ENCODE measurements at places on chromosomes 2 and 18.

- DNase-seq = no peak
These were observed 335.0 kb upstream of the NT5C1B start for GRCh38 chr2:18924386-18924785.

DNA sequence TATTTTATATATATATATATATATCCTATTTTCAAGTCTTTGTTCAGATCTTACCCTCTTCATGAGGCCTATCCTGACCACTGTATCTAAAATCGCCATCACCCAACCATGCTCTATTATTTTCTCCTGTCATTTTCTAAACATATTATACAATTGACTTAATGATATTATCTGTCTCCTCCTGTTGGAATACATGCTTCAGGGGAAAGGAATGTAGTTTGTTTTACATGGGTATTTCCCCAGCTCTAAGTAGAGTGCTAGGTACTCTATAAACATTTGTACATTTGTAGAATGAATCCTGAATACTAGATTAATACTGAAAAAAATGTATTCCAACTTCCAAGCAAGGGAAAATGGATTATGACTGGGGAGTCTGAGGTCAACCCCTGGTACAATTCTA, 26.2 kb downstream of the TTC21B start:
- DNase-seq = no peak

GRCh38 chr2:30234180-30234971, 3.0 kb downstream of the LBH start:
- DNase-seq = no peak

- no peak for DNase-seq
These were observed 40.0 kb upstream of the AGPS start for GRCh38 chr2:177352441-177353186.

- peak; percentile 78 for DNase-seq
These were observed 94.6 kb downstream of the PLEKHM3 start for GRCh38 chr2:207930747-207931146.

- DNase-seq = no peak
These were observed 5.2 kb upstream of the VPS54 start for GRCh38 chr2:64024259-64024949.

- no peak for DNase-seq
These were observed 4.0 kb upstream of the WNT10A start for GRCh38 chr2:218876562-218877219.

- no peak for DNase-seq
These were observed 3.5 kb downstream of the CTDP1 start for GRCh38 chr18:79682894-79683625.

DNA sequence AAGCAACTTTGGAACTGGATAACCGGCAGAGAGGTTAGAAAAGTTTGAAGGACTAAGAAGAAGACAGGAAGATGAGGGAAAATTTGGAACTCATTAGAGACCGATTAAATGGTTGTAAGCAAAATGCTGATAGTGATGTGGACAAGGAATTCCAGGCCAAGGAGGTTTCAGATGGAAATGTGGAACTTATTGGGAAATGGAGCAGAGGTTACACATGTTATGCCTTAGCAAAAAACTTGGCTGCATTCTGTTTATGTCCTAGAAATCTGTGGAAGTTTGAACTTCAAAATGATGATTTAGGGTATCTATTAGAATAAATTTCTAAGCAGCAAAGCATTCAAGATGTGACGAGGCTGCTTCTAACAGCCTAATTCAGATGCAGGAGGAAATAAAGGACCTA, 675.1 kb upstream of the SYT4 start:
- no peak for DNase-seq

GRCh38 chr2:111946294-111947114, 48.1 kb downstream of the MERTK start:
- DNase-seq = peak; percentile 42

- DNase-seq = no peak
These were observed 304.0 kb upstream of the TMEFF2 start for GRCh38 chr2:192498747-192499146.

DNA sequence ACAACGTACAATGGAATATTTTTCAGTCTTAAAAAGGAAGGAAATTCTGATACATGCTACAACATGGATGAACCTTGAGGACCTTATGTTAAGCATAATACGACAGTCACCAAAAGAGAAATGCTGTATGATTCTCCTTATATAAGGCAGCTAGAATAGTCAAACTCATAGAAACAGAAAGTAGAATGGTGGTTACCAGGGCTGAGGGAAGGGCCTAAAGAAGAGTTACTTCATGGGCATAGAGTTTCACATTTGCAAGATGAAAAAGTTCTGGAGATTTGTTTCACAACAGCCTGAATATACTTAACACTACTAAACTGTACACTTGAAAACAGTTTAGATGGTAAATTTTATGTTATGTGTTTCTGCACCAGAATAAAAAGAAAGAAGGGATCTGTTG, 113.3 kb downstream of the GALNT1 start:
- no peak for DNase-seq

DNA sequence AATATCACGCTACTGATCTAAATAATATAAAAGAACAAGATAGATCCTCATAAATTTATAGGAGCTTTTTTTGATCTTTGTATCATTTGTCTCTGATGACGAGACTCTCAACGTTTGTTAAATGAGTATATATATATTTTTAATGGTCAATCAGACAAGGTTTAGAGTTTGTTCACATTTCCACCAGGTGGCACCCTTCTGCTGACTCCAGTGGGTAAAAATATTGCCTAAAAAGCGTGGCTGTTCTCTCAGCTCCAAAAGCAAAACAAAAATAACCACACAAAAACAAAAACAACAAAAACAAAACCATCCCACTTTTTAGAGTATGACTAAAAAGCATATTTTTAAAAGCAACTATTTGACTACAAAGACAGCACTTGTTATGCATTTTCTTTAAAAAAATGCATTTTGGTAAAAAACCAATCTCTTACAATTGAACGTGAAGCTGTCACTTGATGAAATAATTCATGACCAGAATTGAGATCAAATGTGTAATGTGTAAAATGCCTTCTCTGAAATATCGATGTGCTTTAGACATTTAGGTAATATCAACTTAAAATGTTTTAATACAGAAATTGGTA, 723.2 kb downstream of the DPP10 start:
- DNase-seq = peak; percentile 14

- DNase-seq = no peak
These were observed 5.7 kb downstream of the AMER3 start for GRCh38 chr2:130760754-130761751.

- DNase-seq = no peak
These were observed 291.1 kb downstream of the MTX2 start for GRCh38 chr2:176560296-176560695.

- DNase-seq = no peak
These were observed at the start of gene MYCN for GRCh38 chr2:15939854-15940660. Gene MYCN (plus strand): TSS chr2:15940550. CDS start chr2:15942065, 1,515 bp downstream.

DNA sequence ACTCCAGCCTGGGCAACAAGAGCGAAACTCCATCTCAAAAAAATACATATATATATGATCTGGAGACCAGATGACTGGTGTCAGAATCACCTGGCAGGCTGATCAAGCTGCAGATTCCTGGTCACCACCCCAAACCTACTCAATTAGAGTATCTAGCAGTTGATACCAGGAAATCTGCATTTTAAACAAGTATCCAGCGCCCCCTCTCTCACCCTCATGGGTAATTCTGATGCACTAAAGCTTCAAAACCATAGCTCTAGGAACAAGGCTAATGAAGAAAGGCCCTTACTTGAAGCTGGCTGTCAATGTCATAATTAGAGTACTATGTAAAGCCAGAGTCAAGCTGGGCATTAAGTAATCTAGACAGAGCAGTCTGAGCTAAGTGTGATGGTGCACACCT, 25.0 kb upstream of the PCBP1 start:
- DNase-seq = no peak

DNA sequence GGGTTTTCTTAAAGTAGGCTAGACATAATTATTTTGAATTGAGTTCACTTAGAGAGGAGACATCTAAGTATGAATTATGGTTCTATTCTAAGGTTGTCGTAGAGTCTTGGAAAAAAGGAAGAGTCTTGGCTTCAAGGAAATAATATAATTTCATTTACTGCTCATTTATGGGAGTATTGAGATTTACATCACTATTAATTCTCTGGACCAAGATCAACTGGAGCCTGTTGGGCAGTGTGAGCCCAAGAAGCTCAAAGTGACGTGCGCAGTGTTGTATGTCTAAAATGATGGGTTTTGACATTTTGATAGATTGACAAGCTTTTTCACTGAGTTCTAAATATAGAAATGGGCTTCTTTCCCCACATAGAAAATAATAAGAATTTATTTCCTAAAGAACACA, 154.7 kb downstream of the QPCT start:
- no peak for DNase-seq

- DNase-seq = no peak
These were observed 134.9 kb upstream of the REV1 start for GRCh38 chr2:99624677-99625076.

- DNase-seq = no peak
These were observed 42.7 kb upstream of the TGFA start for GRCh38 chr2:70596293-70596692.

DNA sequence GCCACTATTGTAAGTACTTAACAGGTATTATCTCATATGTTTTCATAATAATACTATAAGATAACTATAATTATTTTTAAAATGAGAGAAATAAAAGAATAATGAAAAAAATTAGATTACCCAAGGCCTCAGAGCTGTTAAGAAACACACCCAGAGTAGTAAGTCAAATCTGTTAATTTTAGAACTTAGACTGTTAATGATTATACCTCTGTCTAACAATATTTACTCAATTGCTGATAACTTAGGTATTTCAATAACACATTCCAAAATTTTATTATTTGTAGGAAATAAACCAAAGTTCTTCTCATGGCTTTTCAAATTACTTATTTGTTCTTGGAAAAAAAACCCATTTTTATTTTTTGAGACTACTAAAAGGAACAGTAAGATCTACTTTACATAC, 227.5 kb upstream of the KCNH7 start:
- DNase-seq = no peak

DNA sequence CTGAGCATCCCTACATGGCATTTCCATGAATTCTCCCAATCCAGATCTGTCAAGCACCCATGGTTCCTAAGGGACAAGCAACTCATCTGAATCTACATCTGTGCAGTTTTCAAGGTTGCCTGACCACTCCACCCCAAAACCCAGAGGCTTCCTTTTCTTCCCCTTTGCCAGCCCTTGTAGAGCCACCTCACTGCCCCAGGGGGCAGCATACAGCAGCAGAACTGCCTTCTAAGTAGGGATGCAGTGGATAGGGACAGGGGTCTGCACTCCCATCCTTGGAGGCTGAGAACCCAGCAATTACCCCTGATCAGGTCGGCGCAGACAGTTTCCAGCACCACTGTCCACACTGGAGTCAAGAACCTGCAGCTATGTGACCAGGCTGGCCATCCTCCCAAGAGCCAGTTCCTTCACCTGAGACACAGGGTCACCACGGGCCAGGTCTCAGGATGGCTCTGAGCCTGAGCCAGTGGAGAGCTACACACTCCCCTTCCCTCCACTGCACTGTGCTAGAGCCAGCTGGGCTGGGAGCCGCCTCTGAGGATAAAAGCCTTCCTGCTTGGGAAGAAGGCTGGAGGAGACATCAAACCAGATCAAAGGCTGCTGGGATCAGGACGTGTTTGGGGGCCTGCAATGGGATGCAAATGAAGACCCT, 283.1 kb downstream of the CELF4 start:
- no peak for DNase-seq

DNA sequence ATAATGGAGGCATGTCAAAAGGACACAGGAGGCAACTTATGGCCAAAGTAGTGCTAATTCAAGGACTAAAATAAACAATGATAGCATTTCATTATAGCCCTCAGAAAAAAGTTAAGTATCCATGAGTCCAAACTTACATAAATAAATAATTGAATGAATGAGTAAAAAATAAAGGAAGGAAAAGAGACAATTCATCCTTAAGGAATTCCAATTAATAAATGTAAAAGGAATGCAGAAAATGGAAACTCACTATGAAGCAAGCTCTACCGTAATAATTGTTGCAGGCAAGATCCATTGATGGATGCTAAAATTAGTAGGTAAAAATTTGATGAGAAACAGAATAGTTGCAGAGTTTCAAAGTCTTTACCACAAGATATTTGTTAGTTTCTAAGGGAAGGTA, 88.2 kb upstream of the RAPGEF4 start:
- DNase-seq = no peak

GRCh38 chr18:70620837-70621612, 332.2 kb downstream of the SOCS6 start:
- DNase-seq = no peak

DNA sequence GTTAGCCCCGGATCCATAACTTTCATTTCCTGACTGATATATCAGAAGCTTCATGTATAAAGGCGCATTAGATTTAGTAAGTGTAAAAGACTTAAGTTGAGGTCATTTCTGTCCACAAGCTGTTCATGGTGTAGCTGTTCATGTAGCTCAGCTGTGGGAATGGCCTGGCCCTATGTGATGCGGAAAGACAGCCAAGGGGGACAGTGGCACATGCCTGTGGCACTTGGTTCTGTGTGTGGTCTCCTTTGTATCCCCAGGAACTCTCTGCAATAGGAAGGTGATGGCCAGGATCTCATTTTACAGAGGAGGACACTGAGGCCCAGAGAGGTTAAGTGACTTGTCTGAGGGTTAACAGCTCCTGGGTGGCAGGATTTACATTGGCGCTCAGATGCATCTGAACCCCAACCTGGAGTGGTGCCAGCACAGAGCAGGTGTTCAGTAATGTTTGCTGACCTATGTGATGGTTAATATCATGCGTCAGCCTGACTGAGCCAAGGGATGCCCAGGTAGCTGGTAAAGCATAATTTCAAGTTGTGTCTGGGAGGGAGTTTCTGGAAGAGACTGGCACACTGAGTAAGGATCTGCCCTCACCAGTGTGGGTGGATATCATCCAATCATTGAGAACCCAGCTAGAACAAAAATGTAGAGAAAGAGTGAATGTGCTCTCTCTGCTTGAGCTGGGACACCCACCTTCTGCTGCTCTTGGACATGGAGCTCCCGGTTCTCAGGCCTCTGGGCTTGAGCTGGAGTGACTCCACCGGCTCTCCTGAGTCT, 25.4 kb downstream of the HPCAL1 start:
- DNase-seq = peak; percentile 11

- no peak for DNase-seq
These were observed 342.7 kb downstream of the RND3 start for GRCh38 chr2:150144546-150145298.

DNA sequence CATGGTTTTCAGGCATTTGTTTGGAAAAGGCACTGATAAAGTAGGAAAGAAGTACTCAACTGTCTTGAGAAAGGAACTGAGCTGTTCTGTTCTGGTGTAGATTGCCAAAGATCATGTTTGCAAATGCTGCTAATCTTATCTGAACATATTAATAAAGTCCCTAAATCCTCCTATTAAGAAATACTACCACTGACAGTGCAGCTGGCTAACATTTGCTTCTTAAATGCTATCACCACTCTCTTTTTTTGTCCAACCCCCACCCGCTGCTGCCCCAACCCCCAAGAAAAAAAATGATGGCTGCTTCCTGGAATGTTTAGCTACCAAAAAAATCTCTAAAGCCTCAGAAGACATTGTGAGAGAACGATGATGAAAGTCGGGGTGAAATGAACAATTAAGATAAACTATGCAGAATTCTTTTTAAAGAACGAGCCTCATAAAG, 130.7 kb downstream of the CCBE1 start:
- DNase-seq = no peak

DNA sequence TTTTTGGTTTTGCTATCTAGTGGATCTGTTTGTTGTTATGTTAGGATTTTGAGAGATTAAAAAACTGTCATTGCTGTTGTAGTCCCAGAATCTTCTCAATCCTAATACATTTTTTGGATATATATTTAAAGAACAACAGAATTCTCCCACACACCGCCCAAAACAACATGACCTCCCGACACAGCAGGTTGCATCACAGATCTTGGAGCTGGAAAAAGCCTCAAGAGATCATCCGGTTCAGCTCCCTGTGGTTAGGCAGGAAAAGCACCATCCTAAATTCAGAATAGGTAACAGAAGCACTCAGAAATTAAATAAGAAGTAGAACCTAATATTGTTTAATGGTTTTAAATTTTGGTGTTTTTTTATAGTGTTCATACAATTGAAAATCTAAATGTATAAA, 251.4 kb upstream of the STON1 start:
- no peak for DNase-seq
